ENCODE measurements at places on chromosomes 7 and 10.

DNA sequence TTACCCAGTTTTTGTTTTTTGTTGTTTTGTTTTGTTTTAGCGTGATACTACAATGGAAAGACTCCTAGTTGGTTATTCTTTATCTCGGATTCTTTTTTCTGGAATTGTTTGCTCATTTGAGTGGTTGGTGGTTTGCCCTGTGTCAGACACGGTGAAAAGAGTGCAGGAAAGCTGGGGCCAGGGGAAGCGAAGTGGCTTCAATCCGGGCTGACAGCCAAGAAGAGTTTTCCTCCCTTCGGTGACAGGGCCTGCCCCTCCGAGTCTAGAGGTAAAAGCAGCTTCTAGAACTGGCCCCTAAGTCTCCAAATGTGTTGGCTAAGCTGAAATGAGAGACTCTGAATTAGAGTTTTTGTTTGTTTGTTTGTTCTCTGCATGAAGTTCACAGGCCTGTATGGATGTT is 5.7 kb upstream of the AP5Z1 start:
- peaks cover 17% of the 10 kb centered on the region for H3K4me1 ChIP-seq
- DNase-seq, result no peak
- no peak overlapping the region for H3K4me3 ChIP-seq
- H3K27me3 ChIP-seq, result no peaks in the 10 kb centered on the region

- no peaks in the 10 kb centered on the region for H3K27me3 ChIP-seq
- H3K4me1 ChIP-seq, result no peaks in the 10 kb centered on the region
- DNase-seq, result no peak
- H3K36me3 ChIP-seq, result no peaks in the 10 kb centered on the region
Measured at GRCh38 chr7:79334841-79335240, 118.6 kb downstream of the MAGI2 start.

DNA sequence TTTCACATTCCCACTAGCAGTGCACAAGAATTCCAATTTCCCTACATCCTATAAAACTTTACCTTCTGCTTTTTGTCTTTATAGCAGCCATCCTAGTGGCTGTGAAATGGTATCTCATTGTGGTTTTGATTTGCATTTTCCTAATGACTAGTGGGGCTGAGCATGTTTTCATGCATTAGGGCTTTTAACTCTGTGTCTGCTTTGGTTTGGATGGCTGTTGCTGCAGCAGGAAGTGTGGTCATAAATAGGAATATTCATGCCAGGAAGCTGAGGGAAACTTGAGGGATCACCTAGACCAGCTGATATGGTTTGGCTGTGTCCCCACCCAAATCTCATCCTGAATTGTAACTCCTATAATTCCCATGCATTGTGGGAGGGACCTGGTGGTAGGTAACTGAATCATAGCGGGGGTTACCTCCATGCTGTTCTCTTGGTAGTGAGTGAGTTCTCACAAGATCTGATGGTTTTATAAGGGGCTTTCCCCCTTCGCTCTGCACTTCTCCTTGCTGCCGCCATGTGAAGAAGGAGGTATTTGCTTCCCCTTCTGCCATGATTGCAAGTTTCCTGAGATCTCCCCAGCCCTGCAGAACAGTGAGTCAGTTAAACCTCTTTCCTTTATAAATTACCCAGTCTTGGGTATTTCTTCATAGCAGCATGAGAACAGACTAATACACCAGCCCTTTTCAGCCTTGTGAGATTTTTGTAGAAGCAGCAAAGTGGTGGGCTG is 181.8 kb upstream of the PITRM1 start:
- no peak overlapping the region for H3K27ac ChIP-seq
- H3K27me3 ChIP-seq, result no peaks in the 10 kb centered on the region
- no peak overlapping the region for H3K4me3 ChIP-seq
- H3K4me1 ChIP-seq, result peaks cover 3% of the 10 kb centered on the region

- no peak overlapping the region for H3K27ac ChIP-seq
- H3K36me3 ChIP-seq, result peaks cover 72% of the 10 kb centered on the region
- no peaks in the 10 kb centered on the region for H3K4me1 ChIP-seq
- no peak overlapping the region for H3K4me3 ChIP-seq
Measured at GRCh38 chr7:148738737-148739535, 40.2 kb downstream of the CUL1 start.

DNA sequence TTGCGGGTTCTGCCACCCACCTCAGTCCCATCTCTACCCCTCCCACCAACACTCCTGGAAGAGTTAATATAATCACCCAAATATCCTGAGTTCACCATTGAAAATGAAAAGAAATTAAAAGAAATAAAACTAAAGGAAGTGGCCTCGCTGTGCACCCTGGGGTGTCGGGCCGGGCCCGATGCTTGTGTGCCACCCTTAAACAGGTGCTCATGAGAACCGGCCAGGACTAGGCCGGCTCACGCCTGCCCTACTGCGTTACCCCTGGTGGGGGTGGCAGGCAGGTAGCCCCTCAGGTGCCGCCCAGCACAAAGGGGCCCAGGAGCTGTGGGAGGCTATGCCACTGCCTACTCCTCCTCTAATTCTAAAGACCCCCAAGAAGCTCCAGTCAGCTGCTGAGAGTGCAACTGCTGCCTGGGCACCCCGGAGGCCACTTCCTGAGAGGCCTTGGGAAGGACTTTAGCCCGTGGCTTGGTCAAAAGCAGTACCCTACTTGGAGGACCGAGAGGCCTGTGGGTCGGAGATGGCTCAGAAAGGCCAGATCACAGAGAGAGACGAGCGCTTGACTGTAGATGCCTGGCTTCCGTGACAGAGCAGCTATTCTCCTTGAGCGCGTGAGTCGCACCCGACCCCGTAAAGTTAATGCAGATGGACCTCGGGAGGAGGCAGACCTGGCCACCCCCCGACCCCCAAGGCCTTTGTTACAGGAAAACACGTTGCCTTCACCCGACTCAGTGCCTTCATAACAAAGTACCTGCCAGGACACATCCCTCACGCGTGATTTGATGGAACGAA is 51.0 kb upstream of the PPP2R2D start:
- no peak for DNase-seq
- H3K4me1 ChIP-seq, result no peaks in the 10 kb centered on the region
- no peaks in the 10 kb centered on the region for H3K27me3 ChIP-seq
- H3K36me3 ChIP-seq, result no peaks in the 10 kb centered on the region
- no peak overlapping the region for H3K27ac ChIP-seq

- DNase-seq, result no peak
- H3K27me3 ChIP-seq, result no peaks in the 10 kb centered on the region
- no peak overlapping the region for H3K27ac ChIP-seq
- H3K36me3 ChIP-seq, result no peaks in the 10 kb centered on the region
- no peaks in the 10 kb centered on the region for H3K4me1 ChIP-seq
Measured at GRCh38 chr10:77357611-77358310, 279.8 kb downstream of the KCNMA1 start.

- H3K27ac ChIP-seq, result peak overlapping the region; percentile 66
- H3K36me3 ChIP-seq, result no peaks in the 10 kb centered on the region
- H3K27me3 ChIP-seq, result no peaks in the 10 kb centered on the region
Measured at GRCh38 chr10:132420469-132420980, 23.5 kb downstream of the PWWP2B start.

GRCh38 chr7:1611708-1612241 is 41.9 kb upstream of the PSMG3 start:
- DNase-seq, result no peak
- H3K36me3 ChIP-seq, result no peaks in the 10 kb centered on the region
- H3K4me1 ChIP-seq, result no peaks in the 10 kb centered on the region
- no peak overlapping the region for H3K4me3 ChIP-seq

- no peaks in the 10 kb centered on the region for H3K36me3 ChIP-seq
- no peak overlapping the region for H3K27ac ChIP-seq
- no peak overlapping the region for H3K4me3 ChIP-seq
- no peaks in the 10 kb centered on the region for H3K27me3 ChIP-seq
- no peak for DNase-seq
Measured at GRCh38 chr7:40966693-40967092, 736.2 kb downstream of the INHBA start.

DNA sequence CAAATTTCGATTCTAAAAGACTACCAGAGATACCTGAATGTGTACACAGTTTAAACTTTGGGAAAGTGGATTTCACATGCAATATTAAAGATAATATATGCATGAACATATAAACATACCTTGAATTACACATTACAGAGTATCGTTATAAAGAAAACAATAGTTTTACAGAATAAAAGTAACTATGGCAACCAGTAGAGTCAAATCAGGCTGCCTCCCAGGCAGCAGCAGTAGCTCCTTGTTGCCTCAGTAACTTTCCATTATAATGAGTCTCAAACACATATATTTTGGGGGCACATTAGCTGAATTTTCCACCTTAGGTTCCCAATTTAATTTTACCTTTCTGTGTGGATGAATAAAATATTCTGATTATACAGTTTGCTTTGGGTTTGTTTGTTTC is 164.4 kb upstream of the FEZF1 start:
- no peak for DNase-seq
- H3K36me3 ChIP-seq, result no peaks in the 10 kb centered on the region
- H3K27ac ChIP-seq, result no peak overlapping the region
- no peaks in the 10 kb centered on the region for H3K4me1 ChIP-seq

- H3K27me3 ChIP-seq, result no peaks in the 10 kb centered on the region
- no peaks in the 10 kb centered on the region for H3K4me1 ChIP-seq
- no peaks in the 10 kb centered on the region for H3K36me3 ChIP-seq
- no peak overlapping the region for H3K4me3 ChIP-seq
- H3K27ac ChIP-seq, result no peak overlapping the region
- no peak for DNase-seq
Measured at GRCh38 chr7:80379034-80379982, 132.6 kb downstream of the GNAT3 start.

DNA sequence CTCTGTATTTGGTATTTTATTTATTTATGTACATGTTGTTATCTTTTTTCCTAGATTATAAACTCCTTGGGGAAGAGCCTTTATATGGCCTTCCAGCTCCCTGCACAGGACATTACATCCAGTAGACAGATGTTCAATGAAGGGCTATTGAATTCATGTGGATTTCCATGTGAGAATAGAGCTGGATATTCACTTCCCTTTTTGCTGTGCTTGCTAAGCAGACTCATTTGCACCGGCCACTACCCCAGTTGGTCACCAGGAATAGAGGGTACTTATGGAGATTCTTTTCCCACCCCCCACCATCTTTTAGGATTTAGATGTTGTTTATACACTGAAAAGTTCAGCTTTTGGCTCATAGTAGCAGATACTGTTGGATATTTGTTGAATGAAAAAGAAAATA is 374.1 kb downstream of the NRG3 start:
- H3K27me3 ChIP-seq, result no peaks in the 10 kb centered on the region

- H3K36me3 ChIP-seq, result no peaks in the 10 kb centered on the region
- no peak overlapping the region for H3K27ac ChIP-seq
- no peaks in the 10 kb centered on the region for H3K27me3 ChIP-seq
- DNase-seq, result no peak
Measured at GRCh38 chr10:100972904-100973535, 3.7 kb downstream of the SEMA4G start.

DNA sequence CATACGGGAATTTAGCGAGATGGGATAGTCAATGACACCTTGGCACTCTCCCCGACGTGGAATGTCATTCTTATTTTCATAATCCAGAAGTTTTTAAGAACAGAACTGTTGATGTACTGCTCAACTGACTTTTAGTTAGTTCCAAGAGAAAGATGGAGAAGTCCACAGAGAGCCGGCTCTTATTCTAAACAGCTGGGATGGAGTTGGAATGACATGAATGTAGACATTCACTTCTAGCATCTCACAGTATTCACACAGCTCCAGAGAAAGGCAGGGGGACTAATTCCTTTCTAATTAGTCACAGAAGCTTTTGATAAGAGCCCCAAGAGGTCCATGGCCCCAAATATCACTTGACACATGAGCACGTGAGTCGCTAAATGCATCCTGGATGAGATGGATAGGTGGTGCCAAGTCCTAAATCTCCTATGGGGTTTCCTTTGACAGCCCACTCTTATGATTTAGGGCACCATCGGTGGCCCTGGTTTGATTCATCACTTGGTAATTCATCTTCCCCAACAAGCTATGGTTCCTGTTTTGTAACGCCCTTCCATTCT is 420.3 kb upstream of the AUTS2 start:
- H3K27ac ChIP-seq, result no peak overlapping the region
- H3K4me3 ChIP-seq, result no peak overlapping the region
- H3K27me3 ChIP-seq, result no peaks in the 10 kb centered on the region
- H3K4me1 ChIP-seq, result peaks cover 63% of the 10 kb centered on the region
- H3K36me3 ChIP-seq, result no peaks in the 10 kb centered on the region
- no peak for DNase-seq

GRCh38 chr10:123513870-123514269 is 152.3 kb upstream of the GPR26 start:
- H3K4me1 ChIP-seq, result no peaks in the 10 kb centered on the region
- no peak overlapping the region for H3K4me3 ChIP-seq
- H3K27ac ChIP-seq, result no peak overlapping the region
- no peaks in the 10 kb centered on the region for H3K36me3 ChIP-seq
- H3K27me3 ChIP-seq, result no peaks in the 10 kb centered on the region

DNA sequence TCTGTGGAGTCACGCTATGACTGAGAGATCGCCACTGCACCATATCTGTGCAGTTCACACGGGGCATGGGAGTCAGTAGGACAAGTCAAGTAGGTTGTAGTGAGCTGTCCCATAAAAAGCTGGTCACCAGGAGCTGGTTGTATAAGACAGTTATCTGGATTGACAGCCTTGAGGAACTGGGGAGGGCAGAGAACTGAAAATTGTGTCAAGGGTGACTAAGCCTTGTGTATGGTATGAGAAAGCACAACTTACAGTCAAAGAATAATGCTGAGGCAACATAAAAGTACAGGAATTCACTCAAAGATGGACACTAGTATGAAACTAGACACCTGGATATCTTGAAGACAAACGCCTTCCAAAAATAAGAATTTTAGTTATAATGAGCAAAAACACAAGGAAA is 564.9 kb downstream of the POM121L12 start:
- no peaks in the 10 kb centered on the region for H3K4me1 ChIP-seq
- H3K4me3 ChIP-seq, result no peak overlapping the region
- no peaks in the 10 kb centered on the region for H3K36me3 ChIP-seq
- H3K27ac ChIP-seq, result no peak overlapping the region

GRCh38 chr10:12954866-12955265 is 46.6 kb downstream of the CCDC3 start:
- no peak overlapping the region for H3K4me3 ChIP-seq
- peaks cover 4% of the 10 kb centered on the region for H3K36me3 ChIP-seq
- H3K27me3 ChIP-seq, result no peaks in the 10 kb centered on the region
- H3K4me1 ChIP-seq, result peaks cover 9% of the 10 kb centered on the region
- no peak for DNase-seq

DNA sequence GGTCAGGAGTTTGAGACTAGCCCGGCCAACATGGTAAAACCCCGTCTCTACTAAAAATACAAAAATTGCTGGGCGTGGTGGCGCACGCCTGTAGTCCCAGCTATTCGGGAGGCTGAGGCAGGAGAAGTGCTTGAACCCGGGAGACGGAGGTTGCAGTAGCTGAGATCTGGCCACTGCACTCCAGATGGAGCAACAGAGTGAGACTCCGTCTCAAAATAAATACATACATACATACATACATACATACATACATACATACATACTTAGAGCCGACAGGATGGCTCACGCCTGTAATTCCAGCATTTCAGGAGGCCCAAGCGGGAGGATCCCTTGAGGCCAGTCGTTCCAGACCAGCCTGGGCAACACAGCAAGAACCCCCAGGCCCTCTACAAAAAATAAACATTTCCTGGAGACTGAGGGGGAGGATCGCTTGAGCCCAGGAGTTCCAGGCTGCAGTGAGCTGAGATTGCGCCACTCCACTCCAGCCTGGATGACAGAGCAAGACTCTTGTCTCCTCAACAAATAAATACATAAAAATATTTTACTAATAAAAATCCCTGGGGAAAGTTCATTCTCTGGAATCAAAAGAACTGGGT is 90.9 kb upstream of the TNRC18 start:
- H3K27me3 ChIP-seq, result no peaks in the 10 kb centered on the region
- H3K4me1 ChIP-seq, result peaks cover 14% of the 10 kb centered on the region
- peak overlapping the region; percentile 97 for H3K4me3 ChIP-seq
- no peaks in the 10 kb centered on the region for H3K36me3 ChIP-seq
- no peak overlapping the region for H3K27ac ChIP-seq
- no peak for DNase-seq

- H3K36me3 ChIP-seq, result no peaks in the 10 kb centered on the region
- H3K27me3 ChIP-seq, result no peaks in the 10 kb centered on the region
- H3K4me3 ChIP-seq, result no peak overlapping the region
- H3K27ac ChIP-seq, result no peak overlapping the region
Measured at GRCh38 chr7:16961641-16962040, 79.9 kb upstream of the AGR3 start.

Measured in Karpas-422 (cell line).